ENCODE measurements at places on chromosomes 12 and 14.

GRCh38 chr12:76022506-76022905 is 9.1 kb downstream of the PHLDA1 start:
- DNase-seq, result no peak

- no peak for DNase-seq
Measured at GRCh38 chr12:57515408-57515933, 4.8 kb downstream of the DDIT3 start.

DNA sequence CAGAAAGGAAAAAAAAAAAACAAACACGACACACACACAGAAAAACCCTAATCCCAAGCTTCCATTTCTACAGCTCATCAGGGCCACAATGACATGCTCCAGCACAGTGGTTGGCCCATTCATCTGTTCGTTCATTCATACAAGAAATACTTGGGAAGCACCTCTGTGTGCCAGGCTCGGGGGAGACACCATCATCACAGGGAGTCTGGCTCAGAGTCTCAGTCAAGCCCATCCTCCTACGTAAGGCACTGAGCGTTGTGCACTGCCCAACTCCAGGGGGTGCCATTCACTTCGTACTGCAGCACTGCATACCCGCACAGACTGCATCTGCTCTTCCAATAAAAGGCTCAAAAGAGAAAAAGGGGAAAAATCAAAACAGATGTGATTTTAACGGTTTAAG is 15.3 kb downstream of the VPS37B start:
- no peak for DNase-seq

GRCh38 chr14:100051543-100051942 is 13.7 kb upstream of the EVL start:
- DNase-seq, result no peak

DNA sequence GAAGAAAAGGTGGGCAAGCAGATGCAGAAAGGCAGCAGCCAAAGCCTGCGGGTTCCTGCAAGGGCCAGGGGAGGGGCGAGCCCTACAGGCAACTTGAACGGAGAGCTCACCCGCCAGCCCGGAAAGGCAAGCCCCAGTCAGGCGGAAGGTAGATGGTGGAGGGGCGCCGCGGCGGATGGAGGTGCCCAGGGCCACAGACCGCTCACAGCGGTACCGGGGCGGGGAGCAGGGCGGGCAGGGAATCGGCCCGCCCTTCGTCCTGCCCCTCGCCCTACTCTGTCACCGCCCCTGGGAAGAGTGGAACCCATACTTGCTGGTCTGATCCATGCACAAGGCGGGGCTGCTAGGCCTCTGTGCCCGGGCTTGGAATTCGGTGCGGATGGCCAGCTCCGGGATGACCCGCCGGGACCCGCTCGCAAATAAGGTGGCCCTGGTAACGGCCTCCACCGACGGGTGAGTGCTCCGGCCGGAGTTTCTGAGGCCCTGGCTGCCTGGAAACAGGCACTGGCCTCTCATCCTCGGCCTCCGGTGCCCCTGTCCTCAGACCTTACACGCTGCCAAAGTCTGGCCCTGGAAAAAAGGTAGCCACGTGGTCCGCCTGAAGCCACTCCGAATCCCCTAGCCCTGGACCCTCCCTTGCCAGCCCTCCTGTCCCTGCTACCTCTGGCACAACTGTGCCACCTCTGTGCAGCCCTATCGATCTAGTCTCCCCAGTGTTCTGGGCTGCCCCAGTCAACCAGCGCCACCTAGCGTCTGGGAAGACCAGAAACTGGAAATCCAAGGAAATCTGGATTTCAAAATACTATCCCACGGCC is at the start of gene DHRS4:
Gene DHRS4, plus strand, starts transcription at position 307 of the 815 bp plus-strand sequence. Its CDS starts 19 bp downstream, at position 326.
- DNase-seq, result peak; percentile 89

Measured in epithelial cell of esophagus (primary cell).